Thoracic aorta (tissue), 2 donors: ENCODE measurements at places on chromosomes 13 and 19. TPM values are rescaled to one million over a fixed set of nuclear protein-coding genes. Genes with fewer than 3 reads are reported as not detected.
A peak's percentile ranks its signal among the peaks of the same experiment; 100 is the strongest.

Gene R3HDM4
- total RNA-seq, result 37.6 TPM

Gene KLK3
- total RNA-seq, result not detected

DNA sequence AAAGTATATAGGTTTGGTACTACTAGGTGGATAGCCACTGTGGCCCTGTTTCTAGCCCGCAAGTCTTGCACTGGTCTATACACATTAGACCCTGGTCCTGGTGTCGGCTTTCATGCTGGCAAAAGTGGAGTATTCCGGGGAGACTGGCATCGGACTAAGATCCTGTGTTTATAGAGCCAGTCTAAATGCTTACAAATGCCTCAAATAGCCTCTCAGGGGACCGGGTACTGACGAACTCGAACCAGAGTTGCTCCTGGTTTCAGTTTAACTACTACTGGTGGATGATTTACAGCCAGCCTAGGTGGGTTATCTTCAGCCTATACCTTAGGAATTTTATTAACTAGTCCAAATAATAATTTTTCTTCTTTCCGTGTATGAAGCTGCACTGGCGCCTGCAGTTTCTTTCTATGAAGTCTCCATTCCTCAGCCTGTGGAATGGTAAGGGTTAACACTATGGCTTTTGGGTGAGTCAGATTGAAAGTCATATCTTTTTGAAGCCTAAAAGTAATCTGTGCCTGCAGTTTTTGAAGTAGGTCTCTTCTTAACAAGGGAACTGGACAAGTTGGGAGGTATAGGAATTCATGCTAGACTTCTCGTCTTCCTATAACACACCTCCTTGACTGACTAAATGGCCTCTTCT, 51.3 kb downstream of the OR10H4 start:
- H3K27me3 ChIP-seq, result no peaks in the 10 kb centered on the region
- no peak for DNase-seq
- H3K27ac ChIP-seq, result peak overlapping the region; percentile 49
- peaks cover 9% of the 10 kb centered on the region for H3K4me1 ChIP-seq
- peak overlapping the region; percentile 42 for H3K4me3 ChIP-seq

DNA sequence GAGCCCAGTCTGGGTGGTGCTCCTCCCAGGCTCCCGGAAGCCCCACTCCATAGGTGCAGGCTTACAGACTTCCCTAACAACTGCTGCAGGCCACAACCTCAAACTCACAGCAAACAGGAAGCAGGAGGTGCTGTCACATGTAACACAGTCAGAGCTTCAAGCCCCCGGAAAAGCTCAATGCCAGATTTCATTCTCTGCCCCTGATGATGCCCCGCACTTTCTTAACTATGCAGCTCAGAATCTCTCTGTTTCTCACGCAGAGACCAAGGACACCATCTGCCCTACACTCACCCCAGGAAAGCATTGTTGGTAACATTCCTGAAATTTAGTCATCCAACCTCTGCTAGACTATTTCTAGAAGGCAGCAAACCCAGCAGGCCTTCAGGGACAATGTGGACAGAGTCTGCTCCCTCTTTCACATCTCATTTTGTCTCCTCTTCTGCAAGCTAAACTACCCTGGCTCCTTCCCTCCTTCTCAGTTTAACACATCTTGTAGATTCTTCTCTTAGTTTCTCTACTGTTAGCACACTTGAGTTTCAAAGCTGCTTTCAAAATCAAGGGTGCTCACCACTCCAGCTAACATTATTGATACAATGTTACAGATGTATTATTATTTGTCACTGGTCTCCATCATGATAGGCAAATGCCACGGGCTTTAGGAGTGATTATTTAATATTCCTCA, 162.5 kb downstream of the KCTD12 start:
- H3K27me3 ChIP-seq, result no peaks in the 10 kb centered on the region
- H3K36me3 ChIP-seq, result no peaks in the 10 kb centered on the region
- no peak overlapping the region for H3K4me3 ChIP-seq
- peaks cover 13% of the 10 kb centered on the region for H3K4me1 ChIP-seq
- H3K27ac ChIP-seq, result peak overlapping the region; percentile 44
- DNase-seq, result no peak

GRCh38 chr19:23378948-23379347, 16.3 kb downstream of the ZNF91 start:
- no peak overlapping the region for H3K4me3 ChIP-seq
- H3K4me1 ChIP-seq, result no peaks in the 10 kb centered on the region
- DNase-seq, result no peak
- H3K27me3 ChIP-seq, result no peaks in the 10 kb centered on the region

- H3K4me1 ChIP-seq, result peaks cover 8% of the 10 kb centered on the region
- no peaks in the 10 kb centered on the region for H3K36me3 ChIP-seq
- no peak overlapping the region for H3K4me3 ChIP-seq
- DNase-seq, result no peak
These were observed 25.2 kb downstream of the ABCC4 start for GRCh38 chr13:95276037-95276505.

- no peak for DNase-seq
- H3K27ac ChIP-seq, result no peak overlapping the region
- H3K27me3 ChIP-seq, result no peaks in the 10 kb centered on the region
- no peak overlapping the region for H3K4me3 ChIP-seq
These were observed 13.1 kb downstream of the NAXD start for GRCh38 chr13:110628477-110628793.
